ENCODE measurements at places on chromosomes 7 and 10. TPM values are rescaled to one million over a fixed set of nuclear protein-coding genes. Genes with fewer than 3 reads are reported as not detected.

MMP21 gene
- under 0.01 TPM for total RNA-seq

CYP3A7 gene
- not detected for total RNA-seq

GJC3 gene
- total RNA-seq, result 0.31 TPM

CTAGE8 gene
- total RNA-seq, result 0.33 TPM

ADAM8 gene
- 0.33 TPM for total RNA-seq

IFIT1 gene
- total RNA-seq, result 177 TPM

LMTK2 gene
- total RNA-seq, result 12.7 TPM

RPEL1 gene
- total RNA-seq, result 0.15 TPM

CYP3A4 gene
- not detected for total RNA-seq

ANKRD1 gene
- 0.36 TPM for total RNA-seq

DNAH11 gene
- total RNA-seq, result not detected

FAM25C gene
- total RNA-seq, result not detected

ZNF722 gene
- not detected for total RNA-seq

ANKRD2 gene
- total RNA-seq, result 0.36 TPM

Data from melanocyte of skin (primary cell).